ENCODE measurements at places on chromosomes 3 and 15. TPM values are rescaled to one million over a fixed set of nuclear protein-coding genes. Genes with fewer than 3 reads are reported as not detected.
A peak's percentile ranks its signal among the peaks of the same experiment; 100 is the strongest.

INTS14 gene
- total RNA-seq = 45.7 TPM

VIPR1 gene
- total RNA-seq = 19.2 TPM

APPL1 gene
- total RNA-seq = 54.0 TPM

TTLL13 gene
- not detected for total RNA-seq

FES gene
- 5.7 TPM for total RNA-seq

COL7A1 gene
- total RNA-seq = 17.4 TPM

CCR8 gene
- total RNA-seq = not detected

DAPK2 gene
- 7.3 TPM for total RNA-seq

SLC22A14 gene
- 0.20 TPM for total RNA-seq

- no peak overlapping the region for H3K27ac ChIP-seq
- H3K4me1 ChIP-seq = no peaks in the 10 kb centered on the region
- H3K4me3 ChIP-seq = no peak overlapping the region
These were observed 24.8 kb downstream of the SLC28A2 start for GRCh38 chr15:45276831-45277230.

DNA sequence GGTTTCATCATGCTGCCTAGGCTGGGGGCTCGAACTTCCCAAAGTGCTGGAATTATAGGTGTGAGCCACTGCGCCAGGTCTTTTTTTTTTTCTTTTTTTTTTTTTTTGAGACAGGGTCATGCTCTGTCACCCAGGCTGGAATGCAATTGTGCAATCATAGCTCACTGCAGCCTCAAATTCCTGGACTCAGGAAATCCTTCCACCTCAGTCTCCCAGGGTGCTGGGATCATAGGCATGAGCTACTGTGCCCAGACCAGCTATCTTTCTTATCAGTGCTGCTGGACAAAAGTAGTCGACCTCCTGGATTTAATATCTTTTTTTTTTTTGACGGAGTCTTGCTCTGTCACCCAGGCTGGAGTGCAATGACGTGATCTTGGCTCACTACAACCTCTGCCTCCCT, 60.8 kb downstream of the TFDP2 start:
- no peaks in the 10 kb centered on the region for H3K36me3 ChIP-seq
- H3K4me1 ChIP-seq = no peaks in the 10 kb centered on the region
- no peak overlapping the region for H3K27ac ChIP-seq
- no peak overlapping the region for H3K4me3 ChIP-seq
- DNase-seq = no peak

- no peaks in the 10 kb centered on the region for H3K27me3 ChIP-seq
- no peaks in the 10 kb centered on the region for H3K36me3 ChIP-seq
- H3K4me1 ChIP-seq = peaks cover 8% of the 10 kb centered on the region
- H3K27ac ChIP-seq = no peak overlapping the region
These were observed 4.9 kb upstream of the TJP1 start for GRCh38 chr15:29826908-29827820.

DNA sequence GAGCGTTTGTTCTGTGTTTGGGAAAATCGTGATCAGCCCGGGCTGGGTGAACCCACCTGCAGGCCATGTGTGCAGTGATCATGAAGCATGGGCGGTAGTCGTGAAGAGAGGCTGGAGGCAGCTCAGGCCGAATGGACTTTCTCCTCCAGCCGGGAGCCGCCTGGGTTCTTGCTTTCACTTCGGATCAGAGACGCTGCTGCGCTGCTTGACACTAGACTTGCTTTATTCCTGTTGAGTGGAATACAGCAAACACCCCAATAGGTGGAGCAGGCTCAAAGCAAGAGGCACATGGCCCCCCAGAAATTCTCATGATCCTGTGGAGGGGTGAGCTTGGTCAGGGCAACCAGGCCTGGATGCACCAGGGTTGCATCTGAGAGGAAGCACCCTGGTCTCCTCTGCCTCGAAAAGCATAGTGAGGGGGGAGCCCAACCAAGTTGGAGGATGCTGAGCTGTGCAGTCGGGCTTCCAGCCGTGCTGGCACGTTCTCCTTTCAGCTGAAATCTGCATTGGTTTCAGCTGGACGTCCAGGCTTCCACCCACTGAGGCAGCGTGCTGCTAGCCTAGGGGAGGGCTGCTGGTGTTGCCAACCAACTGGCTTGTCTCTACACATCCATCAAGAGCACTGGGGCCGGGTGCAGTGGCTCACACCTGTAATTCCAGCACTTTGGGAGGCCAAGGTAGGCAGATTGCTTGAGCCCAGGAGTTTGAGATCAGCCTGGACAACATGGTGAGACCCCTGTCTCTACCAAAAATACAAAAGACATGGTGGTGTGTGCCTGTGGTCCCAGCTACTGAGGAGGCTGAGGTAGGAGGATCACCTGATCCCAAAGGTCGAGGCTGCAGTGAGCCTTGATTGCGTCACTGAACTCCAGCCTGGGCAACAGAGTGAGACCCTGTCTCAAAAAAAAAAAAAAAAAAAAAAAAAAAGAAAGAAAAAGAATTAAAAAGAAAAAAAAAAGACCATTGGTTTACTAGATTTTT, 2.8 kb upstream of the NRROS start:
- H3K27me3 ChIP-seq = peaks cover 20% of the 10 kb centered on the region
- no peak for DNase-seq
- H3K4me1 ChIP-seq = peaks cover 7% of the 10 kb centered on the region
- no peaks in the 10 kb centered on the region for H3K36me3 ChIP-seq
- no peak overlapping the region for H3K4me3 ChIP-seq
- H3K27ac ChIP-seq = no peak overlapping the region

- no peak overlapping the region for H3K27ac ChIP-seq
- no peaks in the 10 kb centered on the region for H3K4me1 ChIP-seq
- H3K4me3 ChIP-seq = peak overlapping the region; percentile 11
- no peaks in the 10 kb centered on the region for H3K36me3 ChIP-seq
These were observed 23.0 kb upstream of the ANP32A start for GRCh38 chr15:68843425-68844311.

GRCh38 chr3:126516152-126516935, 1.2 kb downstream of the UROC1 start:
- no peak overlapping the region for H3K4me3 ChIP-seq
- H3K36me3 ChIP-seq = no peaks in the 10 kb centered on the region
- no peaks in the 10 kb centered on the region for H3K4me1 ChIP-seq
- H3K27me3 ChIP-seq = no peaks in the 10 kb centered on the region
- no peak for DNase-seq
- no peak overlapping the region for H3K27ac ChIP-seq

- no peak overlapping the region for H3K27ac ChIP-seq
- no peak for DNase-seq
- no peaks in the 10 kb centered on the region for H3K36me3 ChIP-seq
- no peak overlapping the region for H3K4me3 ChIP-seq
- H3K4me1 ChIP-seq = peaks cover 6% of the 10 kb centered on the region
These were observed 199.6 kb downstream of the SLC9A9 start for GRCh38 chr3:143648708-143649107.

GRCh38 chr3:61239871-61240270, 11.4 kb downstream of the FHIT start:
- no peaks in the 10 kb centered on the region for H3K27me3 ChIP-seq
- no peak overlapping the region for H3K27ac ChIP-seq
- DNase-seq = no peak

GRCh38 chr3:28994161-28994905, 286.5 kb upstream of the RBMS3 start:
- H3K4me1 ChIP-seq = no peaks in the 10 kb centered on the region
- no peak overlapping the region for H3K4me3 ChIP-seq
- no peak overlapping the region for H3K27ac ChIP-seq
- peak; percentile 6 for DNase-seq
- no peaks in the 10 kb centered on the region for H3K36me3 ChIP-seq

DNA sequence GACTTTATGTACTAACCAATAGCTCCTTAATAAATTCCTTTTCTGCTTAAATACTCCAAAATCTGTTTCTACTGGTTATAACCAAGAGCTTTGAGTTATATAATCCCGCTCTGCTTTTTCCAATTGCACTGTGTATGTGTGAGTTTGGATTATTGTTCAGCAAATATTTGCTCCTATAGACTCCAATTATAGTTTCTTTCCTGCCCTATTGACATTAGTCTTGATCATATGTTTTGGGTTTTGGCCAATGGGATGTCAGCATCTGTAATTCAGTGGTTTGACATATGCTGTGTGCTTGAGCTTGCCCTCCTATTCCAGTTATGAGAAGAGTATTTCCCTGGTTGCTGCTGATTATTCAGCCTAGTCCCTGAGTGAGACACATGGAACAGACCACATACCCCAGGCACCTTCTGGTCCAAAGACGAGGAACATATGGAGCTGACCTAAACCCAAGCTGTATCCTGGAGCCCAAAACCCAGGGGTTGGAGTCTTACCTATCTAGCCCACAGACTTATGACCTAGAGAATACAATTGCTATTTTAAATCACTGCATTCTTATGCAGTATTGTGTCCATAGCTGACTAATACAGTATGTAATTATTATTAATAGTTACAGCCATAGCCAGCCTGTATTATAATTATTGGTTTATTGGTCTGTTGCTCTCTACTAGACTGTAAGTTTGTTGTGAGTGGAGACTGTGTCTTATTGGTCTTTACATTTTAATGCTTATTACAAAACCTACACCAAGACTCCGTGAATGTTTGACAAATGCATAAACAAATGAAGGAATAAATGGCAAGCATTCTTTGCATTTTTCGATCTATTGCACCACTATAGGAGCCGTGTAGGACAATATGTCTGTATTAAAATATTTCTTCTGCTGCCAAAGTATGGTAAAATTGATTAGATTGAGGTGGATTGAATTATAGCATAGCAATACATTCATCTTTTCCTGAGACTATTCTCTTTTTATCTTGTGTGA, 11.7 kb upstream of the ZNF280D start:
- no peak for DNase-seq
- no peaks in the 10 kb centered on the region for H3K4me1 ChIP-seq
- no peak overlapping the region for H3K4me3 ChIP-seq
- no peaks in the 10 kb centered on the region for H3K36me3 ChIP-seq

GRCh38 chr3:196236223-196236622, 19.9 kb downstream of the SLC51A start:
- no peaks in the 10 kb centered on the region for H3K27me3 ChIP-seq
- no peak overlapping the region for H3K4me3 ChIP-seq
- H3K4me1 ChIP-seq = no peaks in the 10 kb centered on the region
- H3K27ac ChIP-seq = no peak overlapping the region
- H3K36me3 ChIP-seq = no peaks in the 10 kb centered on the region
- no peak for DNase-seq

DNA sequence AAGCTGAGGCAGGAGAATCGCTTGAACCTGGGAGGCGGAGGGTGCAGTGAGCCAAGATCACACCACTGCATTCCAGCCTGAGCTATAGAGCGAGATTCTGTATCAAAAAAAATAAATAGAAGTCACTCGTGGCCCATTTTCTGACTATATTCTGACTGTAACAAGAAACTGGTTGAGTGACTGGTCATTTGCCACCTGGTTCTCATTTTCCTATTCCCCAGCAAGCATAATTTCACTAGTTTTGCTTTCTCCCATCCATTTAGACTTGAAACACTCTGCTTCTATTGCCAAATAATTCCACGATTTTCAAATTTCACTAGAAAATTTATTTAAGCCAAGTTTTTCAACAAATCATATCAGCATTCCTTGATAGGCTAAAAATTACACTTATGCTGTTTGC, 40.7 kb downstream of the C3orf70 start:
- no peaks in the 10 kb centered on the region for H3K4me1 ChIP-seq
- DNase-seq = no peak
- H3K27me3 ChIP-seq = no peaks in the 10 kb centered on the region
- no peaks in the 10 kb centered on the region for H3K36me3 ChIP-seq

DNA sequence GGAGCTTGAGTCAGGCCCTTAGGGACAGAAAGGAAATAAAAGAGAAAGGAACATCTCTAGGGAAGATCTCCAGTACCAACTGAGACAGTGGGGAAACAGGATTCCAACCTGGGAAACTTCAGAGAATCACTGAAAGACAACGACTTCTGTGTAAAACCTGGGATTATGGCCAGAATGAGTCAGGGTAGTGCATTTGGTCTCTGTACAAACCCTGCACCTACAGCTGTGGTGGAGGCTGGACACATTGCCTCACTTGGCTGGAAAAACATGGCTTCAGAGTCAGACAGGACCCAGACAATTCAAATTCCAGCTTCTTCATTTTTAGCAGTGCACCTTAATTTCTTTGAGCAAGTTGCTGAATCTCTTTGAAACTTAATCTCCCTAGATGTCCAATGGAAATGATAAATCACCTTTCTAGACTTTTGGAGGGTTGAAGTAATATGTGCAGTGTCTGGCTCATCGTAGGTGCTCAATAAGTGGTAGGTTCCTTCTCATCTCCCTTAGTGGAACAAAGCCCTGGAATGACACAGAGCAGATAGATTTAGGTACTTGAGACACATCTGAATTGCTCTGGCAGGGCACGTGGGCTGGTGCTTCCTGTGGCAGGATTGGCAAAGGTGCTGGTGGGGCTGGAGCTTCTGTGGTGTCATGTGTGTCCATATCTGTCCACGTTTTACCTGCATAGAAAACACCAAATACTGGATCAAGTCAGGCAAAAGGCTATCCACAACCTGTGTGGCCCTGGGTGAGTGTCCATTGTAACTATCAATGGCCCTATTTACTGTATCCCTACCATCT, 6.1 kb upstream of the CLSTN2 start:
- no peaks in the 10 kb centered on the region for H3K36me3 ChIP-seq
- no peak overlapping the region for H3K4me3 ChIP-seq
- H3K27ac ChIP-seq = no peak overlapping the region
- peaks cover 14% of the 10 kb centered on the region for H3K27me3 ChIP-seq

DNA sequence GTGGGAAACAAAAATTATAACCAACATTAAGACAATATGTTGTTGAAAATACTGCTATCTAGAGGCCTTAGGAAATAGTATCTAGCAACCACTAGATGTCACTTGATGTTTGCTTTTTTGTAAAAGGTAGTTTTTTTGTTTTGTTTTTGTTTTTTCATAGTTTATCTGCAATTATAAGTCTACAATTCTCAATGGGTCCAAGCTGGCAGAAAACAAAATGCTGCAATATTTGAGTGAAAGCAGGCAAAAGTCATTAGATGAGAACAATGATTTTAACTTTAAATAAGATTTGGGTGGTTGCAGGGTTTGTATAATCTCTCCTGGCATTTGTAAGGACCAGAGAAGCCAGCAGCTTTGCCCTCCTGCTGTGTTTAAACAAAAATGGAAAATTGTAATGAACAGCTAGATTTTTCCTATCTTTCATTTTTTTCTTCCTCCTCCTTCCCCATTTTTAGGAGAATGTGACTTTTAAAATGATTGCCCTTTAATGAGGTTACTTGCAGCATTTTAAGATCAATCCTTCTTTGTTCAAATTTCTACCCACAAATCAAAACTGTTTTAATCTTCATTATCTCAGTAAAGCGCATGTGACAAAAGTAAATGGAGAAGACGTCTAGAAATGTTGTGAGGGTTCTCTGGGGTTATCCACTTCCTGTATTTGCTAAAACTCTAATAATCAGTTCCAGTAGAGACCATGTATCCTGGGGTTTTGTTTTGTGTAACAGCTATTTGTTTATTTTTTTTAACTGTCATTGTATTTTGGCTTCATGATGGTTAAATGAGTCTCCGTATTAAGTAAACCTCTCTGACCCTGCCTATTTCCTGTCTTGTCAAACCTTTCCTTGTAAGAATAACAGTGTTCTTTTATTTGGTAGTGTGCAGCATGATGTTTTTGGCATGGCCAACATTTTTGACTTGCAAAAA, 27.3 kb downstream of the DUT start:
- H3K4me1 ChIP-seq = no peaks in the 10 kb centered on the region
- no peaks in the 10 kb centered on the region for H3K27me3 ChIP-seq
- no peaks in the 10 kb centered on the region for H3K36me3 ChIP-seq
- no peak for DNase-seq
- H3K27ac ChIP-seq = no peak overlapping the region

Measured in hepatocyte (in vitro differentiated cells).